Activated CD4-positive, alpha-beta T cell treated with anti-CD3 and anti-CD28 coated beads, Interleukin-10, Interleukin-2, amounts not matched to agents 100 ng/mL and 50 ng/mL, durations not matched to agents 16 hours and 8 hours (primary cell): ENCODE measurements at places on chromosomes 4 and X.
A peak's percentile ranks its signal among the peaks of the same experiment; 100 is the strongest.

- DNase-seq, result peak; percentile 2
Observed at GRCh38 chr4:166012129-166013030, 139.3 kb downstream of the TLL1 start.

DNA sequence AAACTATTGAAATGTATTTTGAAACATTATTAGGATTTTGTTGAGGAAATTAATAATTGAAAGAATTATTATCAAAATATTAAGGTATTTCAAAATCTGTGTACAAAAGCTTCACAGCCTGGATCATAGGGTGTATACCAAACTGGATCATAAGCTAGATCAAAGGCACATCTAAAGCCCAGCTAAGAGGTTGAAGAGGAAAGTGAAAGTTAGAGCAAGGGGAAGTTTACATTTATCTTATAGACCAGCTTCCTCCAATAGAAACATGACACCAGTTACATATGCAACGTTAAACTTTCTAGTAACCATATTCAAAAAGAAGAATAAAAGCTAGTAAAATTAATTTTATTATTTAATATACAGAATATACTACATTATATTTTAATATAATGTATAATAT, 227.2 kb upstream of the BMP3 start:
- DNase-seq, result no peak

GRCh38 chr4:75662626-75663025, 10.6 kb downstream of the G3BP2 start:
- no peak for DNase-seq

- peak; percentile 86 for DNase-seq
Observed at GRCh38 chrX:129779747-129780146, at the start of gene SASH3. TSS of gene SASH3 (plus strand) at chrX:129779949. CDS start at chrX:129780098, 149 bp downstream.

GRCh38 chr4:17854036-17854435, 43.3 kb downstream of the NCAPG start:
- DNase-seq, result no peak

GRCh38 chr4:153248641-153249198, 44.5 kb downstream of the TRIM2 start:
- no peak for DNase-seq

DNA sequence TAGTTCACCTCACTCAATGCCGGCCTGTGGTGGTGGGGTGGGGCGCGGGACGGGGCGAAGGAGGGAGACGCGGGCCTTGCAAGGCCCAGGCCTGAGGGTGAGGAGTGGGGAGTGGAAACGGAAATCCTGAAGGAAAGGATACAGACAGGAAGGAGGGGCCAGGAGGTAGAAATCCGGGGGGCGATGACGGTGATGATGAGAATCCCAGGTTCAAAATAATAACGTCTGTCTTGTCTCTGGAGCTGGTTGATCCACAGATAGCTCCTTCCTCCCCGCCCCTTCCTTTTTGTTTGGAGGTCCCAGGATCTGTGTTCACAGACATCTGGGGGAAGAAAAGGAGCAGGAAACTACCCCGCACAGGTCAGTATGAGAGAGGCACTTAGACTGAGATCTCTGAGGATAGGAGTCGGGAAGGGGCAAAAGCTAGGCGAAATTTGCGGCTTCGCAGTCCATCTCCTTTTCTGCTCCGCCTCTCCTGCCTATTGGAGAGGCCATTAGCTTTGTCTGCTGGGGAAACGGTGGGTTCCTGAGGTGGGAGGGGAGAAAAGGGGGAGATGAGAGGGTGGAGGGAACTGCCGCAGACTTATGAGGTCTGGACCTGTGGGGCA, 746 bp downstream of the TCEAL7 start:
- DNase-seq, result no peak

GRCh38 chrX:18045436-18045835, 175.2 kb downstream of the BEND2 start:
- no peak for DNase-seq

DNA sequence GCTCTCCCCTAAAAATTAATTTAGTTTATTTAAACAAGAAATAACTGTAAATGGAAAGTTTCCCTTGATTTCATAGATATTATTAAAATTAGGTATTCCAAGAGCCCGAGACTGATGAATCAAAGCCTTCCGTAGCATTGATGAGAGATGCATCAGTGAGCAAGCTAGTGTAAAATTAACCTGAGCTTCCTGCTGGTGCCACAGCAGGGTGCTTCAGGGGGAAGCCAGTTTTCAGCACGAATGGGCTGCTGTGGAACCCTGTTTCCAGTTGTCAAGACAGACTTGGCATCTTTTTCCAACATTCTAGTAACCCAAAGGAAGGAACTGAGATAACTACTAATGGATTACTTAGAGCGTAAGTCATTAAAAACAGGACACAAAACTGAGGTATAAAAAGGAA, 221.7 kb downstream of the RBMX2 start:
- no peak for DNase-seq

GRCh38 chr4:173793937-173794510, 264.0 kb upstream of the HAND2 start:
- no peak for DNase-seq

DNA sequence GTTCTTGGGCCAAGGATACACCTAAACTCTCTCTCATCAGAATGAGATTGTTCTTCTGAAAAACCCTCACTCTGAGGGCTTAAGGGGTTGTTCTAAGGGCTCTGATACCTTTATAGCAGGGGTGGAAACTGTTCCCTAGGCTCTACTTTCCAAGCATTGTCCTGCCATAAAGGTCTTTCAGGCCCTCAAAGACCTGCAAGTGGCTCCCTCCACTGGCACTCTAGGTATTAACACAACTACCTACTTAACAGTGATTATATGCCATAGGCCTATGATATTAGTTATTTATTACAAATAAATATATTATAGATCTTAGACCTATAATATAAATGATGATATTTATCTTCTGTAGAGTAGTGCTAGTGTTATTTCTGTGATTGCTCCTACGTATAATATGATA, 473.7 kb upstream of the RPS6KA3 start:
- DNase-seq, result no peak

GRCh38 chrX:96752781-96753180, 68.1 kb downstream of the DIAPH2 start:
- DNase-seq, result no peak

DNA sequence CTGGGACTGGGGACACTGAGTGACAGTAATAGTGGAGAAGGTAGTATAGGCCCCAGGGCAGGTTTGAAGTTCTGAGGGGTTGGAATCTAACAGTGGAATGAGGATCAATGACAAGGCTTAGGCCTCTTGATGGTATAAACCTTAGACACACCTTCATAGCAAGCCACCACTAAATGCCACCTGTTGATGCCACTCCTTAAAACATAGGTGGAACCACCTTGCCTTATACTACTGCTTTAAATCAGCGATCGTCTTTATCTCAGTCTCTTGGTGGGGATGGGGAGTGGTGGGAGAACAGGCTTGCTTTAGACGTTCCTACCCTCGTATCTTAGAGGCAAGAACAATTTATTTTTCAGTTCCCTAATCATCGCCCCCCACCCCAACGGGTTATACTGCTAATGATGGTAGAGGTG, 1.2 kb downstream of the RAB33B start:
- DNase-seq, result no peak

DNA sequence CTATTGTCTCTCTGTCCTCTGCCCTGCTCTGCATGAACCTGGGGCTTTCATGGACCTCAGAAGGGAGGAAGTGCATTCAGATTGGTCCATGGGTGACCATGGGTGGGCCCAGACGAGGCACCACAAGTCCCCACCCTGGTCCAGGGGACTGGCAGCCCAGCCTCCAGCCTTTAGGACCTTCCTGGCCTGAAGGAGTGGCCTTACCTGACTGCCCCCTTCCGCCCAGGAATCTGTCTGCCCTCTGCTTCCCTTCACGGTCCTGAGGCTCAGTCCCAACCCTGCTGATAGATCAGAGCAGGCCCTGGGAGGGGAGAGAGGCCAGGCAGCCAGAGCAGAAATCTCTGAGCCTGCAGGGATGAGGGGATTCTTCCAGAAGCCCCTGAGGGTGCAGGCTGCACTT, 455.4 kb downstream of the PCDH18 start:
- DNase-seq, result no peak

- no peak for DNase-seq
Observed at GRCh38 chrX:68043713-68044438, 389.4 kb downstream of the OPHN1 start.

- no peak for DNase-seq
Observed at GRCh38 chrX:118231464-118231863, 114.4 kb upstream of the WDR44 start.
